ENCODE measurements at places on chromosomes 12 and 14.

DNA sequence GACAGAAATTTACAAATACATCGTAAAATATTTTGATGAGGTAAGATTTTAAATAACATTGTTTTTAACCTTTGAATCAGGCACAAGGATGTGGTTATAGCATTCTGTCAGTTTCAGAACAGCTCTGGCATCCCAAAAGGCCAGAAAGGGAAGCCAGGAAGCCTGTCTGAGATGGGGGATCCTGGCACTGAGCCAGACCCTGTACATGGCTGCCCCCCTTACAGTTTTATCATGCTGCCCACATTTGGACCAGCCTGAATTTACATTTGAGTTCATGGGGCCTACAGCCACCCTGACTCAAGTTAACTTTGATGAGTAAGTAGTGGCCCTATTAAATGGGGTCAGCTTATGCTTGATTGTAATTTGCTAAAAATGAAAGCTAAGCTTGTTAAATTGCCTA, 155.6 kb downstream of the PLXNC1 start:
- DNase-seq, result no peak

DNA sequence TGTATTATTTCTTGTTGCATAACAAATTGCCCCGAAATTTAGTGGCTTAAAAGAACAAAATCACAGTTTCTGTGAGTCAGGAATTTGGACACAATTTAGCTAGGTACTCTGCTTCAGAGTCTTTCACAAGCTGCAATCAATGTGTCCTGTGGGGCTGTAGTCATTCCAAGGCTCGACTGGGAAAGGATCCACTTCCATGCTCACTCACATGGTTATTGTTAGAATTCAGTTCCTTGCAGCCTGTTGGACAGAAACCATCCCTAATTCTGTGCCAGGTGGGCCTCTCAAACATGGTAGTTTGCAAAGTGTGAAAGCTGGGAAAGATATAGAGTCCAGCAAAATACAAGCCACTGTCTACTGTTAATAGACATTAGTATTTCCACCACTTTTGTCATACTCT, 59.7 kb upstream of the ARID2 start:
- no peak for DNase-seq

GRCh38 chr12:47785036-47785886, 12.2 kb downstream of the SLC48A1 start:
- no peak for DNase-seq

DNA sequence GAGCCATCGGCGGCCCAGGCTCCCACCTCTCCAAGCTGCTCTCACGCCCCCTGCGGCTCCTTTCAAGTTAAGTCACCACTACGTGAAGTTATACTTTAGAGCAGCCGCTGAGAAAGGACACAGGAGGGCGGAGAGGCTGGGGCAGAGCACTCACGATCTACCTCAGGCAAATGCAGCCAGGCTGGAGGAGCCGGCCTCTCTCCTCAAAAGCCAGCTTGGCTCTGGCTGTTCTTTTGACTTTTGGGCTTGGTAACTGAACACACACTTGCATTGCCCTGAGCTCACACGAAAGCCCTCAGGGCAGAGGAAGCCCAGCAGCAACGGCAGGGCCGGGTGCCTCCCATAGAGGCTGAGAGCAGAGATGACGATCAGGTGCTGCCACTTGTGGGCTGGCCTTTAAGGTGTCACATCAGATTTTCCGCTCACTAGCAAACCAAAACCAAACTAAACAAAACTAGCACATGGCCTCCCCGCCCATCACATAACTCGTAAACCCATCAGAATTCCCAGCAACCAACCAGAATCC, 75.2 kb downstream of the PITPNM2 start:
- DNase-seq, result no peak

- DNase-seq, result no peak
These were observed 35.9 kb upstream of the FOS start for GRCh38 chr14:75242546-75243273.

GRCh38 chr12:57112492-57113294, 1.5 kb upstream of the STAT6 start:
- no peak for DNase-seq

- no peak for DNase-seq
These were observed 38.3 kb upstream of the PNMA1 start for GRCh38 chr14:73752297-73752992.

- DNase-seq, result no peak
These were observed 91.6 kb downstream of the NTF3 start for GRCh38 chr12:5523396-5524115.

DNA sequence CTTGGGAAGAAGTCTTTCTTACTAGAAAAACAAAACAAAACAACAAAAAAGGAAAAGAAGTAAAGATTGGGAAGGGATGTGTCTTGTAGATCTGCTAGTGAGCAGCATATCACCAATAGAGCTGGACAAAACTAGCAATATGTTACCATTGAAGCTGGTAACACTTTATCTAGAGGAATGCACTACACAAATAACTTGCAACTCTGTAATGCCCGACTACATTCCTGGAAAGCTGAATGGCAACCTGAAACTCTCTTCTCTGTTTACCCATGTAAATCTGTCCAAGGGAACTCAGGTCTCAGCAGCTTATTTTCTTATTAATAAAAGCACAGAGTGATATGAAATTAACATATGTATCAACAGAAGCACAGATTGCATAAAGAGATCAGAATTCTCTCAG, 624.4 kb downstream of the KCNH5 start:
- DNase-seq, result no peak

- peak; percentile 54 for DNase-seq
These were observed 10.9 kb upstream of the IL26 start for GRCh38 chr12:68236421-68237059.

DNA sequence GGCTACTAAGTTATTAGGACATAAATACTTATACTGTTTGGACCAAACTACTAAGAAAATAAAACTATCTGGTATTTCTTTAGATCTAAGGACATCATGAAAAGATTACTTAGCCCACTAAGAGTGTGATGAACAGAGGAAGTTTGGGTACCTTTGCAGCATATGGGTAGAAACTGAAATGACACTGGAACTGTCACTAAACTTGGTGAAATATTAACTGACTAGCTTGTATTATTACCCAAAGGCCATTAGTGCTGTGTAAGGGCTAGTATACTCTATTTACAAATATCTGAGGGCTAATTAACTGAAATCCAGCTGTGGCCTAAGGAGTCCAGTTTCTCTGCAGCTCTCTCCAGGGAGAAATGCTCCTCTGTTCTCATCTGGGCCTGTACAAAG, 45.5 kb downstream of the PAWR start:
- no peak for DNase-seq

DNA sequence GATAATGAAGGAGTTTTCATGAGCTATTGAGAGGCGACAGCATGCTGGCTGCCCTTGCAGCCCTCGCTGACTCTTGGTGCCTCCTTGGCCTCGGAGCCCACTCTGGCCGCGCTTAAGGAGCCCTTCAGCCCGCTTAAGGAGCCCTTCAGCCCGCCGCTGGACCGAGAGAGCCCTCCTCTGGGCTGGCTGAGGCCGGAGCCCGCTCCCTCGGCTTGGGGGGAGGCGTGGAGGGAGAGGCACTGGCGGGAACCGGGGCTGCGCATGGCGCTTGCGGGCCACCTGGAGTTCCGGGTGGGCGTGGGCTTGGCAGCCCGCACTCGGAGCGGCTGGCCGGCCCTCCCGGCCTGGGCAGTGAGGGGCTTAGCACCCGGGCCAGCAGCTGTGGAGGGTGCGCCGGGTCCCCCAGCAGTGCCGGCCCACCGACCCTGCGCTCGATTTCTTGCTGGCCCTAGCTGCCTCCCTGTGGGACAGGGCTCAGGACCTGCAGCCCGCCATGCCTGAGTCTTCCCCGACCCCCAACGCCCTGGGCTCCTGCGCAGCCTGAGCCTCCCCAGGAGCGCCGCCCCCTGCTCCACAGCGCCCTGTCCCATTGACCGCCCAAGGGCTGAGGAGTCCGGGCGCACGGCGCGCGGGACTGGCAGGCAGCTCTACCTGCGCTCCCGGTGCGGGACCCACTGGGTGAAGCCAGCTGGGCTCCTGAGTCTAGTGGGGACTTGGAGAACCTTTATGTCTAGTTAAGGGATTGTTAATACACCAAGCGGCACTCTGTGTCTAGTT, 20.1 kb upstream of the PAWR start:
- DNase-seq, result no peak

- no peak for DNase-seq
These were observed 9.8 kb downstream of the DHRS1 start for GRCh38 chr14:24289649-24290280.

GRCh38 chr12:95424271-95424994, 49.5 kb upstream of the METAP2 start:
- no peak for DNase-seq

DNA sequence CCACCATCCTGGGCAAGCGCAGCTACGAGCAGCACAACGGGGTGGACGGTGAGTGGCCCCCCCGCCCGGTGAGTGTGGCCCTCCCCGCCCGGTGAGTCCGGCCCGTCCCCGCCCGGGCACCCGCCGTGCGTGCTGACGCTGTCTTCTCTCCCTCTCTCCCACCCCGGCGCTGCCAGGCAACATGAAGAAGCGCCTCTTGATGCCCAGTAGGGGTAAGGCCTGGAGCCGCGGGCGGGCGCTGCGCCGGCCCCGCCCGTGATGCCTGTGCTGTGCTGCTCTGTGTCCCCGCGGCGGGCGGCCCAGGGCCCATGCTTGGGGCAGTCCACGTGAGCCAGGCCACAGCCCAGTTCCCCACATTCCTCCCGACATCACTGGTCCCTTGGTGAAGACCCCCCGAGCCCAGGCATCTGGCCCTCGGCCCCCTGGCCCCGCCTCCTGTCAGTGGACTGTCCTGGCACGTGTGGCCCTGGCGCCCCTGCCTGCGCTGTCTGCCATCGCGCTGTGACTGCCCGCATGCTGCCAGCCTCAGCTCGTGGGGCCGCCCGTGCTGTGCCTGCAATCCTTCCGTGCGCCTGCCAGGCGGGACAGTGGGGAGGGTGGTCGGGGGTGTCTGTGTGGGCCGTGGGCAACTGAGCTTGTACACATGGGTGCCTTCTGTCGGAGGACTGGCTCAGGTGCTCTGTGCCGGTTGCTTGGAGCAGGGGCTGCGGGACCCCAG, 7.9 kb upstream of the CRIP2 start:
- no peak for DNase-seq

- no peak for DNase-seq
These were observed 3.5 kb downstream of the STXBP6 start for GRCh38 chr14:25046301-25046943.

DNA sequence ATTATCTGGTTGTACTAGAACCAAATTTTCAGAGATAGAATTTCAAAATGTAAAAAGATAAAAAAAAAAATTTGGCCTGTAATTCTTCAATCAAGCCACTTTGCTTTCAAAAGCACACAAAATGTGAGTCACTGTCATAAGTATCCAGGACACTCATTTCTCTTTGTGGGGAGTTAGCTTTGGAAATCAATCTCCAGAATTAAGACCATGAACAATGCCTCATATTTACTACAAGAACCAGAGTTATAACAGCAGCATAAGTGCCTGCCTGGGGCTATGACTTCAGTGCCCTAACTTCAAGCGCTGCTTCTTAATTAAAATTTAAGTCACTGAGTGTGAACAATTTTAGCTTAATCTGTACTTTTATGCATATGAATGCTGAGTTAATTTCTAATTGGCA, 162.1 kb downstream of the C12orf42 start:
- DNase-seq, result no peak

GRCh38 chr12:104360157-104360556, 56.6 kb downstream of the EID3 start:
- peak; percentile 48 for DNase-seq

DNA sequence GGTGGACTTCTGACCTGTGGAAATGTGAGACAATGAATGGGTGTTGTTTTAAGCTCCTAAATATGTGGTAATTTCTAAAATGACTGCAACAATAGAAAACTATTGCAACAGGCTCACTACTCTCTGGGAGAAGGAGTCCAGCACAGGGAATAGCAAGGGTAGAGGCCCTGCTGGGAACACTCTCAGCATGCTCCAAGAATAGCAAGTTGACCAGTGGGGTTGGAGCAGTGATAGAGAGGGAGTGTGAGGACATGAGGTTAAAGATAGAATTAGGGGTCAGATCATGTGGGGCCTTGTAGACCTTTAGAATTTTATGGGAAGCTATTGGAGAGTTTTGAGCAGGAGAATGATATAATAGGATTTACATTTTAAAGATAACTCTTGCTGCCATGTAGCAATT, 346.7 kb upstream of the CCDC196 start:
- DNase-seq, result no peak

DNA sequence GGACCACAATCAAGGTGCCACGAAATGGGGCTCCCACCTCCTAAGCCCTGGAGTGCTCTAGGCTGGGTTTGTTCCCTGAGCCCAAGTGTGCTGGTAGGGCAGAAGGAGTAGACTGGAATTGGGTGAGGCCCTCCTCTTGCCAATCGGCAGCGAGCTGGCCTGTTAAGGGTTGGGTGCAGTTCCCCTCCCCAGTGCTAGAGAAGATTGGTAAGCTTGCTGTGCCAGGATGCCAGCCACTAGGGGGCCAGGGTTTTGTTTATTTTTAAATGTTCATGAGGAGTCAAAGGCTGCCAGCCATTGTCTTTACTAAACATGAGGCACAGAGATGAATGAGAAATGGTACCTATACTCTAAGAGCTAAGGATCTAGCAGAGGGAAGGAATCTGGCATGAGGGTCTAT, 79.7 kb downstream of the SPTB start:
- peak; percentile 37 for DNase-seq
